RCC 7860 (cell line): ENCODE measurements at places on chromosomes 2 and 18.

- no peak for DNase-seq
Measured at GRCh38 chr2:197965756-197966155, 161.4 kb downstream of the PLCL1 start.

- DNase-seq: no peak
Measured at GRCh38 chr2:2014251-2014771, 270.0 kb upstream of the PXDN start.

GRCh38 chr2:201973305-201973928 lies 60.2 kb upstream of the FZD7 start:
- DNase-seq: no peak

DNA sequence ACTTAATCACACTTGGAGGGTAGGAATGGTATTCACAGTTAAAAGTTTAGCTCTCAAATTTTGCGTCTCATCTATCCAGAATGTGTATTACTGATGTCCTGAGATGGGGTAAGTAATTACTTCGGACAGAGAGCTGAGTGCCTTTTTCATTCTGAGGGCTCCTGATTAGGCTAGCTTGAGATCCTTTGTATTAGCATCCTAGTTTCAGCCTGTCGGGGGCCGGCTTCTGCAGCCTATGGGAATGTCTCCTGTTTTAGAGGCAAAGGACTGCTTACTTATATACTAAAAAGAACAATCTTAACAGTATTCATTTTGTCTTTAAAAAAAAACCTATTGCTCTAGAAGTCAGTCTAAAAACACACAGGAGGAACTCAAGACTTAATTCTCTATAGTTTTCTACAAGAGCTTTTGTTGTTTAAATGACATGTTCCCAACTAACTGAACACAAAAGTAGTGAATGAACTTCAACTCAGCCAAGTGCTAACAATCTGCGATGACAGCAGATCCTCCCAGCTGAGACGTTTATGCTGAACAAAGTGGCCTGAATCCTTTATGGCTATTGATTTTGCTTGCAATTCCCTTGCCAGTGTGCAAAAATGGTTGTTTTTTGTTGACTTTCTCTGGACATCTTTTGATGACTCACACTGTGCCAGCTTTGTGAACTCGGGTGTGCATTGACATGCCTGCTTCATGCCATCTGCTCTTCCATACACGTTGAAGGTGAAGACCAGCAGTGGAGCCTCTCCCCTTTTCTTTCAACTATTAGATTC lies 118.7 kb downstream of the LYPD6B start:
- no peak for DNase-seq

- DNase-seq: peak; percentile 36
Measured at GRCh38 chr2:155442755-155443372, 744.4 kb downstream of the KCNJ3 start.

GRCh38 chr2:25897506-25897905 lies 19.2 kb upstream of the ASXL2 start:
- DNase-seq: no peak

GRCh38 chr2:137467246-137467862 lies 496.9 kb upstream of the HNMT start:
- peak; percentile 11 for DNase-seq

DNA sequence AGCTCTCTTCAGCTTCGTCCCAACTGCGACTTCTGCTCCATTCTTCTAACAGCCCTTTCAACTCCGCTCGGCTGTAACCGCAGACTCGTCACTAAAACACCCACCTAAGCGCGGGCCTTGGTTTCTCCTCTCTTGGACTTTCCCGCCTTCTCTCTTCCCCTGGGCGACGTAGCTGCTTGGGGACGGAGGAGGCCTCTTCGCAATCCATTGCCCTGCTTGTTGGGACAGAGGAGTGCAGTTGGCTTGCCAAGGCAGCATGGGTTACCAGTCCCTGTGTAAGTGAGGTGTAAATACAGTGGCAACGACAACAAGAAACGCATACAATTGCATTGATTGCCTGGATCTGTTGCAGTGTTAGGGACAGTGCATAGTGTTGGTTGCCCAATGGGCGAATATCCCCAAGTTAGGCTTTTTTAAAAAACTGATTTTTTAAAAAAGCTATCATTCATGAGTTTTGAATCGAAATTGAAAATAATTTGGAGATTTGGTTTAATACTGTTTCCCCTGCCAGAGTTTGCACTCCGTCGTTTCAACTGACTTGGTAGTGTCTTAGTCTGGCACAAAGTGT lies 484 bp upstream of the DARS1 start:
- DNase-seq: no peak

- peak; percentile 84 for DNase-seq
Measured at GRCh38 chr18:63299837-63300745, 19.5 kb downstream of the BCL2 start.

- peak; percentile 68 for DNase-seq
Measured at GRCh38 chr2:31318361-31319336, 84.7 kb downstream of the EHD3 start.

- DNase-seq: no peak
Measured at GRCh38 chr18:9867071-9867594, 18.6 kb upstream of the TXNDC2 start.

DNA sequence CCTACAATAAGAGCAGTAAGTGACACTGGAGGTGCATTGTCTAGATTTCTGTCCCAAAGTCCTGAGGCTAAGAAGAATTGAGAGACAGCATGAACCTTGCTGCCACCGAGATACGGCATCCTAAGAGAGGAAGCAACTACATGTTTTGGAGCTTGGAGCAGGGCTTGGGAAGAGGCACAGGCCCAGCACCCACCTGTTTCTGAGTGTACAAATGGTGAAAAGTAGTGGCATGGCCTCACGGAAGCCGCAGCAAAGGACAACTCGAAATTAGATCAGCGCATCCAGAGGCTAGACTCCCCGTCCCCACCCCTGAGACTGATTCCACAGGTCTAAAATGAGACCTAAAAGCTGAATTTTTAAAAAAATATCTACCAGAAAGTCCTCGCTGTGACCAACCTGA lies 127.5 kb downstream of the PTGR3 start:
- no peak for DNase-seq

- no peak for DNase-seq
Measured at GRCh38 chr2:174485788-174486562, 854 bp downstream of the GPR155 start.

GRCh38 chr2:203535784-203536585 lies 884 bp upstream of the RAPH1 start:
- no peak for DNase-seq

DNA sequence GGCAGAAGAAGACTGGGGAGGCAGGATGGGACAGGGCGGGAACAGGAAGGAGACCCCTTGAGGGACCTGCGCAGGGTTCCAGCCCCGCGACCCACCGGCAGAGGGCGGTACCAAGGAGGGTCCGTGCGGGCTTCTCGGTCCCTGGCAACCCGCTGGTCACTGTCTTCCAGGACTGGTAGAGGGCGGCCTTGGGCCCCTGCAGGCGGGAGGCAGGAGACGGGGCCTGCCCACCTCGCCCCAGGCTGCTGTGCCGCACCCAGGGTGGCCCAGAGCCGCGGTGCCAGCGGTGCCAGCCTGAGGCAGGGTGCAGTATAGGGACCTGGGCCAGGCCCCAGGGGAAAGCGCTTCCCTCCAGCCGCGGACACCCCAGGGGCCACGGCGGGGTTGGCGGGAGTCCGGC lies 34.5 kb downstream of the NEURL3 start:
- DNase-seq: no peak

DNA sequence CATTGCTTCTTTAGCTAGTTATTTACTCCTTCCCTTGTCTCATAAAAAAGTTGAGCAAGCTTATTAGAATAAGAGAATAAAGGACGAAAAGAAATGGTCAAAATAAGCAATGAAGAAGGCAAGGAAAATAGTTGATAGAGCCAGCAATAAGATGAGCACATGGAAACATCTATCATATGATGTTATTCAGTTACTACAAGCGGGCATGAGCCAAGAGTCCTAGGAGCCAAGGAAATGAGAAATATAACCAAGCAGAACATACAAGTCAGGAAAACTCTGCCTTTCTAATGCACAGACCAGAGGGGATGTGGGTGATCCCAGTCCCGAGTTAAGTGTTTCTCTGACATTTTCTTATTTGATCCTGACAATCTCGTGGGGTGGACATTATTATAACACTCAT lies 33.9 kb downstream of the INO80C start:
- DNase-seq: no peak

- DNase-seq: peak; percentile 47
Measured at GRCh38 chr2:40244675-40245074, 207.2 kb downstream of the SLC8A1 start.

DNA sequence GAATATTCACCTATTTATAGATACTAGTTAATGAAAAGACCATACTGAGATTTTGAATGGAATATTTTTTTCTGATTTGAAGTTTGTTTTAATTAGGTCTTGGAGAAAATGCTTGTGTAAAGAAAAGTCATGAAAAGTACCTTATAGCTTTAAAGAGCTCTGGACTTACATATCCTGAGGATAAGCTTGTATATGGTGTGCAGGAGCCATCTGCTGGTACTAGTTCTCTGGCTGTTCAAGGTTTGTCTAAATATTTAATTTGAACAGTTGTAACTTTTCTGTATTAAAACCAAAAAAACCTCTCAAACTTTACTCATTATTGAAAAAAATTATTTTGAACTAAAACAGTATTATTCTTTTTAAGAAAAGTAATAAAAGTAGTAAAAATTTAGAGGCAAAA lies 50.1 kb downstream of the UBR3 start:
- DNase-seq: no peak

GRCh38 chr2:231312066-231312465 lies 83.4 kb upstream of the B3GNT7 start:
- DNase-seq: no peak

GRCh38 chr18:75016025-75016717 lies 192.8 kb downstream of the PTGR3 start:
- DNase-seq: no peak

- DNase-seq: no peak
Measured at GRCh38 chr2:222591661-222592060, 64.2 kb downstream of the FARSB start.

GRCh38 chr2:120737340-120738101 lies 1.9 kb downstream of the GLI2 start:
- DNase-seq: no peak

DNA sequence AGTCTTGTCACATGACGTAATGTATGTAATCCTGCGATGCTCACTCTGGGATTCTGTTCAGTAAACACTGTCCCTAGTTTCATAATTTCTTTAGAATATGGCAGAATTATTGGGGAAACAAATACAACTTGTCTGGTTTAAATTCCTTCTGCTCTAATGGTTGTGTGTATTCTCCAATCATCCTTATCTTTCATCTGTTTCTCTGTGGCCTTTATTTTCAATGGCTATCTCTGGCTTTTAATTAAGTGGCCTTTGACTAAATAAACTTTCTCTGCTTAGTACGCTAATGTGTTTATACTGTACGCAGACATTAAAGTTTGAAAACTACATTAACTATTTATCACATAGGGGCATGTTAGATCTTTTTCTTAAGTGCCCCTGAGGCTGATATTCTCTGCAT lies 40.9 kb downstream of the CDH7 start:
- no peak for DNase-seq

GRCh38 chr2:46098621-46099062 lies 198.6 kb upstream of the EPAS1 start:
- peak; percentile 50 for DNase-seq

DNA sequence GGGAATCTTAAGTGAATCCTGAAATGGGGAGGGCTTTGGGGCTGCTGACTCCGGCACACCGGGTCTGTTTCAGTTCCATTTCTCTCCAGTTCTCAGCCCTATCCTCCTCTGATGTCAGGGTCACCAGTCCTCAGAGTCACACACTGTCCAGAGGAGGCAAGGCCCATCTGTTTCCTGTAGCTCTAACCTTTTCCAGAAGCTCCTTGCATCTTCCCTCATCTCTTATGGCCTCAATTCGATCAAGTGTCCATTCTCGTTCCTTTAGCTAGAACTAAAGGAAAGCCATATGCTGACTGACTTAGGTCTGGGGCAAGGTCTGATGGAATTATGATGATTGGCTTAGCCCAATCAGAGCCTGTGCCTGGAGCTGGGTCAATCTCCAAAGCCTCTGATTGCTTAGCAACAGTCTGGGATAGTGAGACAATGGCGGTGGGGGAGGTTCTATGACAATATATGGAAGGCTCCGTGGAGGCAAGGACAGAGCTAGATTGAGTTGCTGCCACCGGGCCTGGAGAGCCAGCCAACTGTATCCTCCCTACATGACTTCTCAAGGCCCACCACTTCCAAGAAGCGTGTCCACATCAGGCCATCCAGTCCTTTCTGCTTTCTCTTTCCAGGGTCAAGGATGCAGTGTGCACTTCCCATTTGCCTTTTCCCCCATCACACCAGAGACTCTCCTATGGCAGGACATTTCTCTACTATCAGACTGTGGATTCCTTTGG lies 5.2 kb downstream of the ANKRD53 start:
- no peak for DNase-seq

- DNase-seq: no peak
Measured at GRCh38 chr2:98205889-98206288, 118.9 kb downstream of the VWA3B start.

DNA sequence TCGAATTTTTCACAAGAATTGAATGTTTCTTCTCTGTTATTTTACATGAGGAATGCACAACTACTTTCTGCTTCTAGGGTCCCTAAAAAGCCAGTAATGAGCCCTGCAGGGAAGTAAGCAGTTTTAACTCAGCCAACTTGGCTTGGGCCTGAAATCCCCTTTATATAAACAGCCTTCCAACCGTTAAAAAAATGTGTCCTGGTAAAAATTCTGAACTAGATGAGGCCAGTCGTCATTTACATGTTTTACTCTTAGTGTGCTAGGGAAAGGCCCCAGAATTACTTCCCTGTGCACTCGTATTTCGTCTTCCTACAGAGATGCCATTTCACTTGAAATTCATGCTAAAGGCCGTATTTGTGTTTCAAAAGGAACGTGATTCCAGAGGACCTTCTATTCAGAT lies 42.4 kb upstream of the RPE start:
- no peak for DNase-seq

GRCh38 chr2:122531290-122532071 lies 776.0 kb downstream of the TSN start:
- no peak for DNase-seq

DNA sequence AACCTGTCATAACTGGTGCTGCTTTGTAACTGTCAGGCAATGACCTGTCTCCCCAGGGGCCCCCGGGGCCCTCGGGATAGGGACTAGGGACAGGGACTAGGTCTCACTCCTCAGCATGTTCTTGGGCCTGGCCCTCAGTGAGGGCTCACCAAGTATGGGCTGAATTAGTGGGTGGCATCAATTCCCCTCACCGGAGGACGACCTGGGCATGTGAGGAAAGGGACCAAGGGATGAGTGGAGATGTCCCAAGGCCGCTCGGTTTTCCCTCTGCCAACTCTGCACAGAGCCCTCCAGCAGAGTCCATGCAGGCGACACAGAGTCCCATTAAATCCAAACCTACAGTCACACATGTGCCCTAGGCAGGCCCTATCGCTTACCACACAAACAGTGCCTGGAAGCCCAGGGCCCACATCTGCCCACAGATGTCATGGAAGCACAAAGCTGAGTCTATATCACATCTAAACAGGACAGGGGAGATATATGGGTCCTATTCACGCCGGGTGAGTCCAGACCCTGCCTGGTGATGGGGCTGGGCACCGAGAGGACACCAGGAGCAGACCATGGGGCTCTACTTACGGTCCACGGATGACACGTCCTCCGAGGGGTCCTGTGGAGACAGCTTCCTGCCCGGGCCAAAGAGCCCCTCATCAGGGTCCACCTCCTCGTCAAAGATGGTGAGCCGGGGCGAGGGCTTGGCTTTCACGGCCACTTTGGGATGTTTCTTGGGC lies 26.6 kb downstream of the HS1BP3 start:
- DNase-seq: no peak
